Tongue (tissue), 3 donors: ENCODE measurements at places on chromosomes 5 and 9. TPM values are rescaled to one million over a fixed set of nuclear protein-coding genes. Genes with fewer than 3 reads are reported as not detected.
A peak's percentile ranks its signal among the peaks of the same experiment; 100 is the strongest.

Gene LCN9
- total RNA-seq = not detected

- no peak for DNase-seq
Measured at GRCh38 chr5:5787373-5787772, 364.9 kb downstream of the ICE1 start.

DNA sequence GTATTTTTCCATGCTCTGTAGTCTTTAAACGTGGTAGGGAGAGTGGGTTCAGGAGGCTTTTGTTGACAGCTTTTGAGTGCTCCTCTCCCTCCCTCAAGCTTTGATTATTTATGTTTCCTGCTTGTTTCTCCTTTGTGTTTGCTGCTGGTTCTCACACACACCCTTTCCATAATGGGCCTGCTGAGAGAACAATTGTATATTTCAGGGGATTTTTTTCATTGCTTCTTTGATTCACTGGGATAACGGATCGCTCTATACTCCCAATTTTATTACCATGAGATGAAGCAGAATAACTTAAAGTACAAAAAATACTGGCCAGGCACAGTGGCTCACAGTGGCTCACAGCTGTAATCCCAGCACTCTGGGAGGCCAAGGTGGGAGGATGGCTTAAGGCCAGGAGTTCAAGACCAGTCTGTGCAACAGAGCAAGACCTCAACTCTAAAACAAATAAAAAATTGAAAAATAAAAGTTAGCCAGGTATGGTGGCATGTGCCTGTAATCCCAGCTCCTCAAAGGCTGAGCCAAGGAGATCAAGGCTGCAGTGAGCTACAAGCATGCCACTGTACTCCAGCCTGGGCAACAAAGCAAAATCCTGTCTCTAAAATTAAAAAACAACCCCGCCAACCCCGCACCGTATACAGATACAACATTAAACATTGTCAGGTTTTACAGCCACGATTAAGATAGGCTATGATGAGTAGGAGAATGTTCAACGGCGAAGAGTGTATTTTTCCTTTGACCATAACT lies 66.9 kb downstream of the USP20 start:
- no peak for DNase-seq

Gene DMRT1
- not detected for total RNA-seq

DNA sequence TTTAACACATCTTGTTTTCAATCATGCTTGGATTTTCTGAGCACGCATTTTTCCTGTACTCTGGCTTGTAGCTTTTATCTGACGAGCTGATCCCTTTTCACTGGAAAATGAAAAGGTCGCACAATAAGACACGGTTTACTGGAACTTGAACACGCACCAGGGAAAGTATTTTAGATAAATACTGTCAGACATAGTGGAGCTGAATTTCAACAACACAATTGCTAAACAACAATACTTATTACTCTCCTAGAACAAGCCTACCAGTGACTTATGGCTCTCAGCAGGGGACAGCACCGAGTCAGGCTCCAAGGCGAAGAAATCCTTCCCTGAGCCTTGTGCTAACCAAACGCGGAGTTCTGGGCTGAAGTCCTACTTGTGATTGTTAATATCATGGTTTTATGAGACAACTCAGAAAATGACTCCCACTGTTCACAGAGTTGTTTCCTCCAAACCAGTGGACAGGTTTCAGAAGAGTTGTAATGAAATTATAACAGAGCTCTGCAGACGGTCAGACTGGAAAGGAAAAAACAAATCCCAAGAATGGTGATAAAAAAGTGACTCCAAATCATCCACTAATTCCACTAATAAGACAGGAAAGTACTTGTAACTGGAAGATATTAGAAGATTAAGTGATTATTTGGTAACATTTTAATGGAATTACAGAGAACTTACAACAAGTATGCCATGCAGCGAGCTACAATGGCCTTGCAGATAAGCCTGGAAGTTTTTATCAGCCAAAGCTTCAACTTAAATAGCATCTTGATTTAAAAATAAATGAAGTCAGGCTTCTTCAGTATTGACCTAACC lies 359.6 kb downstream of the EBF1 start:
- DNase-seq = no peak

DNA sequence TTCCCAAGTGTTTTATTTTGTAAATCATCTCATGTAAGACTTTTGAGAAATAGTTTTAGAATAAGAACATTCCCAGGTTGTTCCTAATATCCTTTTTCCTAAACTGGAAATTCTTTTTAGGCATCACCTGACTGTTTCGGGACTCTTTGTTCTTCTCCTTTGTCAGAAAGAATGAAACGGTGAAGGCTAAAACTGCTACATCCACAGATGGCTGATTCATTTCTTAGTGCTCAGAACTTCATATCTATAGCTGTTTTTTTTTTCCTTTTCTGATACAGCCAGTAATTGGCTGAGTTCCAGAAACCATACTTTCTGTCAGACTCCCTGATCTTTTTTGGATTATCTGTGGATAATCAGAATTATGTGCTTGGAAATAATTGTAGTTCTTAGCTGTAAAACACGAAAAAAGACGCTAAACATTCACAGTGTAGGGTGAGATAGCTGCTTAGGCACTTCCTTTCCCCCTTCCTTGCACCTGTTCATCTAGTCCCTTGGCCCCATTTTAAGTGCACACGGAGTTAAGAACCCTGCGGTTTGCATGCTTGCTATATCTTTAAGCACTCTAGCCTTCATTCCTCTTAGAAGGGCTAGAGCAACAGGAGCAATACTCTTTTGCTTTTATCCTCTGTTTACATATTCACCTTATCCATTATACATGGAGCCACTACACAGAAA lies 283.9 kb downstream of the PJA2 start:
- peak; percentile 43 for DNase-seq

DNA sequence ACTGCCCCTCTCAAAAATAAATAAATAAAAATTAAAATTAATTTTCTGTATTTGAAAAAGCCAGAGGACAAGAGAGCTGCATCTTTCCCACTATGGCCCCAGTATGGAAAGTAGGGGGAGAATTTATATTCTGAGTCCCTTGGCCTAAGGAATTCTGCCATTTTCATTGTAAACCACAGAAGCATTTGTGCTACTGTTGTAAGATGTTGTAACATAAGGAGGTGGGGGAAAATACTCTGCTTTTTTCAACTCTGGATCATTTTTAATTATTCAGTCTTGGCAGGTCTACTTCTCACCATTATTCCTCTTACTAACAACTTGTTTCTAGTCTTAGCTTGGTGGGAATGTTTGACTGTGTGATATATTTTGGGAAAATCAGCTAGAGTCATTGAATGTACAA lies 52.3 kb upstream of the APC start:
- DNase-seq = no peak

GRCh38 chr5:86546044-86546443 lies 71.7 kb upstream of the COX7C start:
- DNase-seq = no peak

DNA sequence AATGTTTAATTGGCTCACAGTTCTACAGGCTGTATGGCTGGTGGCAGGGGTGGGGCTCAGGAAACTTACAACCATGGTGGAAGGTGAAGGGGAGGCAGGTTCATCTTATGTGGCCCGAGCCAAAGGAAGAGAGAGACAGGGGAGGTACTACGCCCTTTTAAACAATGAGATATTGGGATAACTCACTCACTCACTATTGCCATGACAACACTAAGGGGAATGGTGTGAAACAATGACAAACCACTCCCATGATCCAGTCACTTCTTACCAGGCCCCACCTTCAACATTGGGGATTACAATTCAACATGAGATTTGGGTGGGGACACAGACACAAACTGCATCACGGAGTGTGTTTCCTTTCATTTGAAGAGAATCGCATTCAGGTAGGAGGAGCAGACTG lies 220.9 kb downstream of the GADD45G start:
- no peak for DNase-seq

- DNase-seq = no peak
Measured at GRCh38 chr9:74355107-74355506, 142.0 kb upstream of the RORB start.

Gene CD180
- 0.21 TPM for total RNA-seq

DNA sequence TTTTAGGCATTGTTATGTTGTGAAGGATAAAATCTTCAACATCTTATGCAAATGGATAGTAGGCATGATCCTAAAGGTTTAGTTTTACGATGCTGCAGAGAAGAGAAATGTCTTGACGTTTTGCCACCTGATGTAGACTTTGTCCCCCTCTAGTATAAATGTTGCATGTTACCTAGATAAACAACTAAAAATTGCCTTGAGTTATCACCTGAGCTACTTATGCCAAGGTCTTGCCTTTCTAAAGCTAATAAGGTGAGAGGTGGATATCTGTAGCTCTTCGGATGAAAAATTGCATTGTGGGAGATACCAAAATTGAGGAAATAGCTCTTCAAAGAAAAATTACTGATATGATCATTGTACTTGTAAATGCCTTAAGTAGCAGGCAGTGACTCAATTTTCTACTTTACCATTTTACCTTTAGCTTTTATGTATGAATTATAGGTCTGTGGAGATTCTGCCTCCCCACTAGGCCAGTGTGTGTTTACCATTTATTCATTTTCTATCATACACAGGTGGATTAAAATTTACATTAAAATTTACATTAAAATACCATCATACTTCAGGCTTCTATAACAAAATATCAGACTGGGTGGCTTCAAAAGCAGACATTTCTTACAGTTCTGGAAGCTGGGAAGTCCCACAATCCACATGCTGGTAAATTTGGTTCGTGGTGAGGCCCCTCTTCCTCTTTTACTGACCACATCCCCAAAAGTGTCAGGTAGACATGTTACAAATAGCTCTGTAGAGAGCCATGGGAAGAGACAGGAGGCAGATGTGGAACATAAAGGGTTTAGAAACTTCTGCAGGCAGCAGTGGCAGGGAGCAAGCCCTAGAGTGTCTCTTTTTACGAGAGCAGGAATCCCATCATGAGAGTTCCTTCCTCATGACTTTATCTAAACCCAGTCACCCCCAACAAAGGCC lies 100.7 kb upstream of the ERBIN start:
- no peak for DNase-seq

DNA sequence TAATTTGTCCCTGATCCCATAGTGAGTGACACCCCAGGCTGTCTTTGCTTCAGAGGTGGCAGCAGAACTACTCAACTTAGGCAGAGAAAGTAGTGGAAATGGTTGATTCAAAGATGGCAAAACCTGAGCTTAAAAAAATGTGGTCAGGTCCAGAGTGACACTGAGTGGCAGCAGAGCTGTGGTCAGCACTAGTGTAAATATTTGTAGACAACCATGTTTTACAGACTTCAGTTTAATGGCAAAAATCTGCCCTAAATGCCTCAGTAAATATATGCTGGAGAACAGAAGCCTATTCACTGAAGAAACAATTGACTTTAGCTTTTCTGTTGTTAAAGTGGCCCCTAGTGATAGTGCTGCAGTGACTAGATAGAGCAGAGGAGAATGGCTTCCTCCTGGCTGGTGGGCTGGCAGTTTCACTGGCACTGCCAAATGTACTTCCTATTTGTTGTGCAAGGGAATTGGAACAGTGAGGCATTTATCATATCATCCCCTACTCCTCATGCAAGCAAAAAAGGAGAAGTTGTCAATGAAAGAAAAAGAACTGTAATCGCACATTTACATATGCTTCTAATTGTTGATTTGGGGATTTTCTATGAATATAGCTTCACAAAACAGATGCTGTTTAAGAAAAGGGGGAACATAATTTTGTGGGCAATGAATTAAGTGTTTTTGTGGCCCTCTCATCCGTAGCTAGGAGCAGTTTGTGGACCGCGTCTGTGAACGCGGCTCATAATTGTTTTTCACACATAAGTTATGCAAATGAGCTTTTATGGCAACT lies 12.0 kb downstream of the PBX3 start:
- DNase-seq = no peak

Gene SLC28A3
- total RNA-seq = 4.0 TPM

- no peak for DNase-seq
Measured at GRCh38 chr5:143170104-143170503, 233.4 kb downstream of the NR3C1 start.
